ENCODE measurements at places on chromosomes 11 and 22.

GRCh38 chr22:36292823-36293530 is 40.0 kb downstream of the APOL1 start:
- no peak for DNase-seq

GRCh38 chr22:47204002-47204979 is 441.8 kb downstream of the TBC1D22A start:
- DNase-seq: no peak

DNA sequence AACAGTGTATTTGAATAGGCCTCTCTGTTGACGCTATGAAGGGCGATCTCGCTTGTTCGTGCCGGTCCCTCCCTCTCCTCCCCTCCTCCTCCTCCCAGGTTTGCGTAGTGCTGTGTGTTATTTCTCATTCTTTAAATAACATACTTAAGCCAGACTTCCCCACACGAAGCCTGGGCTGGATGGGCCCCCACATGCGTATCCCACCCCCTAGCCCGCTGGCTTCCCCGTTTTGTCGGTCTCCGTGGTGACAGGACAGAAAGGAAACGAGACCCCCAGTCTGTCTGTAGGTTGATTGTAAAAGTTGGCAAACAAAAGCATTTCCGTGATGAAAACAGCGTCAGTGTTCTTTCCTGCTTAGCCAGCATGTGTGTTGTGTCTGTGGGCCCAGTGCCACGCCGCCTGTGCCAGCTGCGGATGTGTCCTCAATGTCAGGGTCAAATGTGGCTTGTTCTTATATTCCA is 27.3 kb downstream of the FAM118A start:
- DNase-seq: no peak

DNA sequence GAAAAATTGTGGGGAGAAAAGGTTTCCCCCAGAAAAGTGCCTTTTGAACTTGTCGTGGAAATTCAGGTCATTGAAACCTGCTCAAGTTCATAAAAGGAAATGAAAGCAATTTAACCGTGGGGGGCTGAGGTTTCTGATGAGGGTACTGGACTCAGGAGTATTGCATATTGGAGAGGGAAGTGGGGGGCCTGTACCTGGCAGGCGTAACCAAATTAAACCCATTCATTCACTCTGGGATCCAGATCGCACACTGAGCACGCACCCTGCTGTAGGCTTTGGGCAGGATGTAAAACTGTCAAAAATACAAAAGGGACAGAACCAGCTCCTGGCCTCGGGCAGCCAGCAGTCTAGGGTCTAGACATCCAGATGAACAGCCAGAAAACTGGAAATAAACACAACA is 1517.4 kb downstream of the BRD1 start:
- no peak for DNase-seq

DNA sequence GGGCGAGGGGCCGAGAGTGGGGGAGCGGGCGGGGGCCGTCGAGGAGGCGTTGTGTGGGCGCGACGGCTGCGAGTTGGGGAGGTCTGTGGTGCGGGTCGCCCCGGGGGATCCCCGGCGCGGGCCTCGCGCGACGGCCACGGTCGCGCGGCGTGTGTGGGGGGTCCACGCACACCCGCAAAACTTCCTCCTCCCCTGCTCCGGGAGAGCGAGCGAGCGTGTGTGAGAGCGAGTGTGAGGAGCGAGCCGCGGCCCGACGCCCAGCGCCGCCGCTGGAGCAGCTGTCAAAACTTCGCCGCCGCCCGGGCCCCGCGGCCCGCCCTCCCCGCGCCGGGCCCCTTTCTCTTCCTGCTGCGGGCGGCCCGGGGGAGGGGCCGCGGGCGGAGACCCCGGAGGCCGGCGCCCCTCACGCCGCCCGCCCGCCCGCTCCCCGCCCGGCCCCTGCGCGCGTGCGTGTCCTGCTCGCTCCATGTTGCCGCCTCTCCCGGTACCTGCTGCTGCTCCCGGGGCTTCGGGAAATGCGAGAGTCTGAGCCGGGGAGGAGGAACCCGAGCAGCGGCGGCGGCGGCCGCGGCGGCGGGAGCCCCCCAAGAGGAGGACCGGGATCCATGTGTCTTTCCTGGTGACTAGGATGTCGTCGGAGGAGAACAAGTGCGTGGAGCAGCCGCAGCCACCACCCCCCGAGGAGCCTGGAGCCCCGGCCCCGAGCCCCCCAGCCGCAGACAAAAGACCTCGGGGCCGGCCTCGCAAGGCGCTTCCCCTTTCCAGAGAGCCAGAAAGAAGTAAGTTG is 9.0 kb upstream of the CCT8L2 start:
- no peak for DNase-seq

GRCh38 chr11:30990625-30991296 is 378.8 kb downstream of the DCDC1 start:
- DNase-seq: no peak

GRCh38 chr11:29564486-29564885 is 452.3 kb downstream of the KCNA4 start:
- no peak for DNase-seq

DNA sequence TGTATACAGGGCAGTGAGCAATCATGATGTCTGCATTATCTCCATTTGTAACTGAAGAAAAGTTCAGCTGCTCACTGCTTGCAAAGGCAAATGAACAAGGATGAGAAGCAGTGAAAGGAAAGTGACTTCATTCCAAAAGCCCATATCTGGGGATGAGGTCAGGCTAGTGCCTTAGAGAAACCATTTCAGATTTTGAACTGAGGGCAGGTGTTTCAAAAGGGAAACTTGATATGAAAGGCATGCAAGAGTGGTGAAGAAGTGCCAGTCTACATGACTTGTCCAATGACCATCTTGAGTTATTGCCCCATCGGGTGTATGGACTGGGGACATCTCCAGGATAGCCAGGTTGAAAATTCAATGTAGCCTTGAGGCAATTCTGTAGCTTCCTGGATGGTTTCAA is 7.3 kb upstream of the APOL4 start:
- no peak for DNase-seq

- DNase-seq: no peak
Observed at GRCh38 chr11:43557553-43558110, 122.9 kb upstream of the HSD17B12 start.

GRCh38 chr11:122293296-122294023 is 177.4 kb upstream of the BLID start:
- no peak for DNase-seq

DNA sequence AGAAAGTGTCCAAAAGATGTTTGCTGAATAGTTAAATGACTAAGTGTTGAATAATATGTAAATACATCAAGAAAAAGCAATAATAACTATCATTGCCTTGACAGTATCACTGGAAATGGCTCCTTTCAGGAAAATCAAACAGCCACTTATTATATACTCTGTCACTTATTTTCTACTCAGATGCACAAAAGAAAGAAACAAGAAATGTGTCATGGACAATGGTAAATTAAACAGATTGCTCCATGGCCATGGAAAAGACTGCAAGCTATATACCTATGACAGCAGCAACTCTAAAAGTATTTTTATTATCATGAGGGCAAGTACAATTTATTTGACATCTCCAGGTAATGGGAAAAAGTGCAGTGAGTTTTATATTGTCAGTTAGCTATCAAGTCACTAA is 52.9 kb upstream of the GUCY1A2 start:
- DNase-seq: no peak

DNA sequence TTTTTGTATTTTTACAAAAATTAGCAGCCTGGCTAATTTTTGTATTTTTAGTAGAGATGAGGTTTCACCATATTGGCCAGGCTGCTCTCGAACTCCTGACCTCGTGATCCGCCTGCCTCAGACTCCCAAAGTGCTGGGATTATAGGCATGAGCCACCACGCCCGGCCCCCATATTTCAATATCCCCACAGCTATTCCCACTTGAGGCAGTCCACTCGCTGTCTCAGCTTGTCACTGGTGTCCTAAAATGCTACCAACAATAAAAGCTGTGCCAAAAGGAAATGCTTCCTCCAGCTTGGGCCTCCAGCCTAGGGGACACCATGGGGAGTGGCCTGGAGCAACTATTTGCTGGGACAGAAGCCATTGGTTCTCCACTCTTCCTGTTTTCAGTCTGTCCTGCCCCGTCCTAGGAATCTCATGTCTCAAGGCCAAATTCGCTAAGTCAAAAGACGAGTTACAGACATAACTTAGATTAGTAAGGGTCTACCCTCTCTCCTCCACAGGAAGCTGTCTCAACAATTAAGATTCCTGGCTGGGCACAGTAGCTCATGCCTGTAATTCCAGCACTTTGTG is 7.3 kb upstream of the SPINDOC start:
- DNase-seq: no peak

GRCh38 chr11:86704710-86705109 is 32.3 kb upstream of the ME3 start:
- DNase-seq: no peak

DNA sequence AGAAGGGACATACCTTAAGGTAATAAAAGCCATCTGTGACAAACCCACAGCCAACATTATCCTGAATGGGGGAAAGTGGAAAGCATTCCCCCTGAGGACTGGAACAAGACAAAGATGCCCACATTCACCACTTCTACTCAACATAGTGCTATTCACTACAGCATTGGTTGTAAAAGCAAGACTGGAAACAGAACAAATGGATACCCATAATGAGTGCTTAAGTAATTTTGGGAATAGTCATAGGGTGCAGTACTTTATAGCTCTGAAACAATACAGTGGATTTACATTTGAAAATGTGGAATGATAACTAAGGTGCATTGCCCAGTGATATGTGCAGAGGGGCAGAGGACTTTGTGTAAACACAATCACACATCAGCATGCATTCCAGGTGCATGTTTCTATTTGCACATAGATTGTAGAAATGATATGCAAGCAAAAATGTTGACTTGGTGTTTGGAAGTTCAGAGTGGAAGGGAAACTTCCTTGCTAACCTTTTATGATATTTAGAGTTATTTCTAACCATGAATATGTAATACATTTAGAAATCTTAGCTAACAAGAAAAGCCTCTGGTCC is 112.3 kb downstream of the IGLL1 start:
- DNase-seq: no peak

DNA sequence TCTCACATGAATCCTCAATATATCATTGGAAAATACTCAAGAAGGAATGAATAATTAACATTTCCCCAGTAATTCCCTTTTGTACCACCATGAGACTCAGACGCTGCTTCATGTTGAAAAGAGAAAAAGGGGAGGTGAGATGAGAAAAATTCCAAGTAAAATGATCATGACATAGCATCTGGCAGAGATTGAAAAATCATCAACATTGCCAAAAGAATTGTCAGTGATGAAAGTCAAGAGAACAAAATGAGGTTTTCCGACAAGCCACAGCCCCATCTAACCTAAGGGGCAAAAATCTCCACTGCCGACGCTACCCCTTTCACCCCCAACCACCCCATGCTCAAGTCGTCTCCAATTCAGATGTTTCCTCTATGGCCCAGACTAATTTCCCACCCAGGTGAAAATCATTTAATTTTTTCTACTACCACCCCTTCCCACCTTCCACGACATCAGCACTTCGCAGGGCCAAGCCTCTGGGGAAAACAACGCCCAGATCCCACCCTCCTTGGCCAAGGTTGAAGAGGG is 1.2 kb downstream of the RAB6A start:
- DNase-seq: no peak

GRCh38 chr11:122020902-122021301 is 95.1 kb downstream of the BLID start:
- no peak for DNase-seq

GRCh38 chr11:108923413-108923812 is 258.5 kb downstream of the DDX10 start:
- no peak for DNase-seq

- DNase-seq: no peak
Observed at GRCh38 chr22:27422442-27422841, 379.1 kb downstream of the MN1 start.

DNA sequence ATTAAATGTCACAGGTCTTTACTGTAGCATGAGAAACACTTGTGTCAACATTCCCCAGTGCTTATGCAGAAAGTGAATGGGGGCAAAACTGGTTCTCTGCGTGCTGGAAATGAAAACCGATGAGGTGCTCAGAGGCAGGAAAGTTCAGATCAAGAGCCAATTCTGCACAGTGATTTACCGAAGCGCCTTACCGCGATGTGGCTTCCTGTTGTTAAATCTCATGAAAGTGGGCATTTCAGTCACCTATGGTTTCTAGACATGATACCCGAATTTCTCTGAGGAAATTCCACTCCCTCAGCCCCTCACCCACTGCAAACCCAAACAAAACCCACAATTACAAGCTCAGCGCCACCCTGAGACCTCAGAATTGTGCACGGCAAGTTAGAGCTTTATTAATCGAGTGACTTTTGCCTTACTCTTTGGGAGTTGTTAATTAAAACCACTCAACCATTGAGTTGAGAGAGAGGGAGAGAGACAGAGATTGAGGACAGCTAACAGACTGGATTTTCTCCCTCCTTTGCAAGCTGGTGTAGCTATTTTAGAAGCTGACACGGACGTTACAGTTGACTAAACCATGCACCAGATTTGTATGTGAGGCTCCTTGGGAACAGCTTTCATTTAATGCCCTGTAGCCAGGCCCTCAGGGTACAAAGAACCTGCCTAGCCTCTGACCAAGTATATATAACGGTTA is 196.4 kb downstream of the DBX1 start:
- DNase-seq: no peak

GRCh38 chr11:20065406-20065805 is 94.9 kb downstream of the DBX1 start:
- no peak for DNase-seq

DNA sequence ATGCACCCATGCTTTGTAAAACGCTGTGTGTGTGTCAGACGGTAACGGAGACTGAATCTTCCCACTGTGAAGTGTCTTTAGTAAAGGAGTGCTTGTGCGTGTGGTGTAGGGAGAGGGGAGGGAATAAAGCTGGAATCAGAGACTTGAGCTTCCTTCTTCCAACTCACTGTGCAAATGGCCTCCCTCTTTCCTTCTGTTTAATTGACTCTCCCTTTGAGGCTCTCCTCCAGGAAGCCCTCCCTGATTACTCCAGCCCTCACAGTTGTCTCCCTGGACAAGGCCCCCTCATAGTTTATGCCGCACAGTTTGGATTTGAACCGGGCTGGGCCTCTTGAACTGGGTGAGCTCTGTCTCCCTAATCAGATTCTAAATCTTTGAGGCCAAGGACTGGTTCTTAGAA is 23.0 kb upstream of the KCNJ11 start:
- no peak for DNase-seq
